Heart left ventricle (tissue), 16 donors: ENCODE measurements at places on chromosomes 16 and 17. TPM values are rescaled to one million over a fixed set of nuclear protein-coding genes. Genes with fewer than 3 reads are reported as not detected.
A peak's percentile ranks its signal among the peaks of the same experiment; 100 is the strongest.

DNA sequence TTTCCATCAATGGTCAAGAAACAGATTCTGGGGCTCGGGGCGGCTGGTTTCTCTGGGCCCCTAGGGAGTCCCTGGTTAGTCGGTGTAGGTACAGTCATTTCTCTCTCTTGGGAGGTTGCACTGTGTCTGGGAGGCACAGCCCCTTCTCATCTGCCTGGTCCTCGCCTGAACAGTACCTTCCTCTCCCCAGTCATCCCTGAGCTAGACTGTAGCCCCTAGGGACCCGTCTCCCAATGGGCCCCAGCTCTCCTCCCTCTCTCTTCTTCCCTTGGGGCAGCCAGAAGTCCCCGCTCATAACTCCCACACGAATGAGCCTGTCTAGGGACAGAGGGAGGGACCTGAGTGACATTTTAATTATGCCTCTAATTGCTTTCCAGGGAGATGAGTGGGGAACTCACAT lies 20.2 kb upstream of the CPSF4L start:
- H3K4me1 ChIP-seq, result peaks cover 56% of the 10 kb centered on the region
- H3K27ac ChIP-seq, result no peak overlapping the region

The SLC6A2 gene
- total RNA-seq, result not detected

DNA sequence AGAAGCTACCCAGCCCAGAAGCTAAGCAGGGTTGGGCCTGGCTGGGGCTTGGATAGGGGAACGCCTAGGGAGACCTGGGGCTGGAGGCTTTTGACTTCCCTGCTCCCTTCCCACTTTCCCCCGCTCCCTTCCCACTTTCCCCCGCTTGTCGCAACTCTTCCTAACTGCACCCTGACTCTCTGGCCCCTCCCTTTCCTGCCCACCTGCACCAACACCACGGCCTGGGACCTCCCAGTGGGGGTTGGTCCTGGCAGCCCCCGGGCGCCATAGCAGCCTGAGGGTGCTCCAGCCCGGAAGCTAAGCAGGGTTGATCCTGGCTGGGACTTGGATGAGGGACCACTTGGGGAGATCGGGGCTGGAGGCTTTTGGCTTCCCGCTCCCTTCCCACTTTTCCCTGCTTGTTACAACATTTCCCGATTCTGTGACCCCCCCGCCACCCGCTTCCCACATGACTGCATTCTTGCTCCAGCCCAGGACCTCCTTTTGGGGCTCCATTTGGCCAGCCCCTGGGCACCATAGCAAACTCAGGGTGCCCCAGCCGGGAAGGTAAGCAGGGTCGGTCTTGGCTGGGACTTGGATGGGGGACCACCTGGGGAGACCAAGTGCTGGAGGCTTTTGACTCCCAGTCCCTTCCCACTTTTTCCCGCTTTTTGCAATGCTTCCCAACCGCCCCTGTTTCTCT lies 2287.0 kb downstream of the TP53TG3F start:
- H3K27ac ChIP-seq, result no peak overlapping the region
- H3K4me3 ChIP-seq, result no peak overlapping the region
- no peaks in the 10 kb centered on the region for H3K4me1 ChIP-seq
- no peaks in the 10 kb centered on the region for H3K36me3 ChIP-seq
- no peaks in the 10 kb centered on the region for H3K27me3 ChIP-seq

DNA sequence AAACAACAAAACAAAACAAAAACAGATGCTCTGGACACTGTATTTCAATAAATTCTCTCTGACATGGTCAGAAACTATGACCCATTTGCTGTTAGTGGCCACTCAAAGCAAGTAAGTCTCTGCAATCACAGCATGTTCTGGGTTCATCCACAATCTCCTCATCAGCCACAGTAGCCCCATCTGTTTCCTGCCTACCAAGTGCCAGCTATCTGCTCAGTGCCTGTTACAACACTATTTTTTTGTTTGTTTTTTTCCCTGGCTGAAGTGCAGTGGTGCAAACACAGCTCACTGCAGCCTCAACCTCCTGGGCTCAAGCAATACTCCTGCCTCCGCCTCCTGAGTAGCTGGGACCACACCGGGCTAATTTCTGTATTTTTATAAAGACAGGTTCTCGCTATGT lies 137.9 kb downstream of the SOX9 start:
- no peak for DNase-seq
- no peaks in the 10 kb centered on the region for H3K4me1 ChIP-seq
- no peak overlapping the region for H3K27ac ChIP-seq
- no peak overlapping the region for H3K4me3 ChIP-seq
- no peaks in the 10 kb centered on the region for H3K36me3 ChIP-seq

DNA sequence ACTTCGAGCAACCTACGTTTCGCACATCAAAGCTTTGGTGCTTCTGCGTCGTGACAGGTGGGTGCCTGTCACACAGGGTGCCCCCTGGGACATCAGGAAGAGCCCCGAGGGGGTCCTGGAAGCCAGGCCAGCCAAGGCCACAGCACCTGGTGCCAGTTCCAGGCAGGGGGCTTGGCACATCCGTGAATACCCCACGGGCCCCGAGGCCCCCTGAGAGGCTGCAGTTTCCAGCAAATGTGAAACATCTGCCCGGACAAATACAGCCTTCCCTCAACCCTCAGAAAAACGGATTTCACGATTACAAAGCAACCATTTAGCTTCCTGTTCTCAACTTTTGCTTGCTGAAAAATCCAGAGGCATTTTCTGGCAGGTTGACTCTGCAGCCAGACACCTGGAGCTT lies 109.3 kb upstream of the METRNL start:
- no peak overlapping the region for H3K4me3 ChIP-seq
- H3K4me1 ChIP-seq, result no peaks in the 10 kb centered on the region
- H3K27ac ChIP-seq, result no peak overlapping the region
- DNase-seq, result no peak
- no peaks in the 10 kb centered on the region for H3K36me3 ChIP-seq

DNA sequence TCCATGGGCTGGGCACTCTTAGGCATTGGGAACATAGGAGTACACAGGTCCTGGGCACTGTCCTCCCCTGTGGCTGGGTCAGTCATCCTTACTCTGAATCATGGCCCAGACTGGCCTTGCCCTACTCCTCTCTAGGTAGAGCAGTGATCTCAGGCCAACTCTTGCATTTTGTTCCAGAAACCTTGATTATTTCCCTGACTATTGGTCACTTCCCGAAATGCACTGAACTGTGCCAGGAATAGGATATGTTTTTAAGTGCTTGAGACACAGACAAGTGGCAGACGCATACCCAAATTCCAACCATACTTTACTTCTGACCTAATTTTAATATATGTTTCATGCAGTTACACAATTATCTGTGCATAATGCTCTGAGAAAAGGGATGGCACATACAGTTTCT lies 10.3 kb downstream of the KRABD2 start:
- no peak overlapping the region for H3K4me3 ChIP-seq
- no peak for DNase-seq
- H3K27me3 ChIP-seq, result no peaks in the 10 kb centered on the region

The NEUROD2 gene
- not detected for total RNA-seq

The MAP2K6 gene
- 0.88 TPM for total RNA-seq

GRCh38 chr17:66960613-66961012 lies 3.9 kb upstream of the CACNG4 start:
- H3K27me3 ChIP-seq, result peaks cover 20% of the 10 kb centered on the region
- peaks cover under 1% of the 10 kb centered on the region for H3K4me1 ChIP-seq
- DNase-seq, result no peak
- no peak overlapping the region for H3K4me3 ChIP-seq
- no peaks in the 10 kb centered on the region for H3K36me3 ChIP-seq

DNA sequence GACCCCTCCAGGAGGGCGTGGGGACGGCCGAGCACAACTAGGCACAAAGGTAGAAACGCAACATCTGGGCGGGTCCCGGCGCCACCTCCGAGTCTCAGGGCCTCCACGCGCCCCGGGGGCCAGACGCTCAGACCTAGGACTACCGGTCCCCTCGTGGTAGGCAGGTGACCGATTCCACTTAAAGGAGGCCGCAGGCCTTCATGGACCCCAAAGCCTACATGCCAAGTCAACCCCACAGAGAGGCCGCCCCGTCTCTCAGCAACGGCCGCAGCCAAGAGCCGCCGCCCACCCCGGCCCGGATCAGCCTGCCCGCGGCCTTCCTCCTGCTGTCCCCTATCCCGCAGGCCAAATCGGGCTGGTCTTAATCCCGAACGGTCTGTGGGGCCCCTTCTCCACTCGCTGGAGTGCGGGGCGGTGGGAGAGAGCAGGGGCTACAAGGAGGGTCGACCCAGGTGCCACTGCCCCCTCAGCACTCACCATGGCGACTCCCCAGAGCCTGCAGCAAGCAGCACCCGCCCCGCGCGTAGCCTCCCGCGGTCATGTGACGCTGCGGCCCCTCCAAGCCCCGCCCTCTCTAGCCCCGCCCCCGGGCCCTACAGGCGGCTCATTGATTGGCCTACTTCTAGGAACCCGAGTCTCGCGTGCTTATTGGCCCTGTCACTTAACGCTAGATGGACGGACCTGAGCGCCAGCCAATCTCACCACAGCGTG lies at the start of gene VPS35:
Gene VPS35, minus strand, starts transcription at position 525 of the 711 bp plus-strand sequence. Its CDS starts 45 bp downstream, at position 480.
- peak within 1 kb of the TSS; percentile 73 for H3K4me3 ChIP-seq
- no peaks in the 10 kb centered on the region for H3K36me3 ChIP-seq
- no peaks in the 10 kb centered on the region for H3K27me3 ChIP-seq
- peak within 1 kb of the TSS; percentile 92 for H3K27ac ChIP-seq
- peak; percentile 100 for DNase-seq
- H3K4me1 ChIP-seq, result peaks cover 26% of the 10 kb centered on the region

- no peaks in the 10 kb centered on the region for H3K27me3 ChIP-seq
- no peak overlapping the region for H3K4me3 ChIP-seq
- no peak overlapping the region for H3K27ac ChIP-seq
Measured at GRCh38 chr17:29659155-29659554, 36.4 kb upstream of the CORO6 start.

DNA sequence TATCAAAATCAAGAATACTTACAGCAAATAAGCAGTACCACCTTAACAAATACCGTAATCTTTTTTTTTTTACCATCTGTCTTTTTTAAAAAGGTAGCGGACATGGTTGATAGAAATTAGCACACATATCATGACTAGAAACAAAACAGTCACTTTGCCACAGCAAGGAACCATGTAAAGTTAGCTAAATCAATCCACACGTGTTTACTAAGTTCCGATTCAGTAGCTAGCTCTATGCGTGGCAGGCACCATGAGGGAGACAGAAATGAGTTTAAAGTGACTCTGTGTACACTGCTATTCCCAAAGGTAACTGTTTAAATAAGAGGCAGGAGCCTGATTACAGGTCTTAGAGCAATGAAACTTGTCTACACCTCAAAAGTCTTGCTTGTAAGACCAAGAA lies 108.6 kb downstream of the XYLT1 start:
- H3K4me3 ChIP-seq, result no peak overlapping the region
- no peaks in the 10 kb centered on the region for H3K27me3 ChIP-seq
- DNase-seq, result no peak
- no peak overlapping the region for H3K27ac ChIP-seq
- no peaks in the 10 kb centered on the region for H3K4me1 ChIP-seq

DNA sequence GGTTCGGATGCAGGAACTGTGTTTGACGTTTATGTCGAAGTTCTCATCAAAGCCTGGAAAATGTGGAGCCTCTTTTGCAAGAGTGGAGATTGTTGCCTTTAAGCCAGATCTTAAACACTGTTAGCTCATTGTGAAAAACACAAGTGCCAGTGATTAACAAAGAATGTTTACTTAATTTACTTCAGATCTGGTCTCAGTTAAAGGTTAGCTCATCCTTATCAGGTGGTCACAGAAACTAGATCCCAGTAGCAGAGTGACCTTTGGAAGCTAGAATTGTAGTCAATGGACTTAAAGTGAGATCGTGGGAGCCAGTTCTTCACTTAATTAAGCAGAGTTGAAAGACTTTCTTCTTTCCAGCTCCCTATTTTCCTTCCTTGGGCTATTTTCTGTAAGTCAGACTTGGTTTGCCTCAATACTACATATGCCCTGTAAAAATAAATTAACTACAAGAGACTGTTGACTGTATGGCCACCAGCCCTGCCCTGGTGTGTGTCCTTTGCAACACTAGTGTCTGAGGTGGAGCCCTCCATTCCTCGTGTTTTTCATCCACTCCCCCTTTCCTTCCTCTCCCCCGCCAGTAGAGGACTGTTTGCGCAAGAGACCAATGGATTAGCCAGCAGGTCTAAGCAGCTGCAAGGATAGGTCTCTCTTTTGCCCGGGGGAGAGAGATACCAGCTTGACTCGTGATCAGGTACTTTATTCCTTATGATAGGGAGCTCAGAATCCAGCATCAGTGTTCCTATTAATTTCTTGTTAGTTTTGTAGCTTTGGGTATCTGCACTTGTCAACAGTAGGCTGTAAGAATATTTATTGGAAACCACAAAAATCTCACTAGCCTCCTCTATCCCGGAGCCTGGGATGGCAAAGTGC lies 20.2 kb downstream of the FBXO39 start:
- H3K4me1 ChIP-seq, result no peaks in the 10 kb centered on the region
- no peaks in the 10 kb centered on the region for H3K36me3 ChIP-seq
- DNase-seq, result no peak
- no peaks in the 10 kb centered on the region for H3K27me3 ChIP-seq
- H3K27ac ChIP-seq, result no peak overlapping the region

The CRHR1 gene
- not detected for total RNA-seq

- peaks cover 9% of the 10 kb centered on the region for H3K27me3 ChIP-seq
- peak; percentile 65 for DNase-seq
- H3K4me3 ChIP-seq, result peak overlapping the region; percentile 49
- H3K4me1 ChIP-seq, result peaks cover 34% of the 10 kb centered on the region
- peaks cover 3% of the 10 kb centered on the region for H3K36me3 ChIP-seq
- H3K27ac ChIP-seq, result peak overlapping the region; percentile 93
Measured at GRCh38 chr17:8310601-8311123, 621 bp downstream of the ARHGEF15 start.

DNA sequence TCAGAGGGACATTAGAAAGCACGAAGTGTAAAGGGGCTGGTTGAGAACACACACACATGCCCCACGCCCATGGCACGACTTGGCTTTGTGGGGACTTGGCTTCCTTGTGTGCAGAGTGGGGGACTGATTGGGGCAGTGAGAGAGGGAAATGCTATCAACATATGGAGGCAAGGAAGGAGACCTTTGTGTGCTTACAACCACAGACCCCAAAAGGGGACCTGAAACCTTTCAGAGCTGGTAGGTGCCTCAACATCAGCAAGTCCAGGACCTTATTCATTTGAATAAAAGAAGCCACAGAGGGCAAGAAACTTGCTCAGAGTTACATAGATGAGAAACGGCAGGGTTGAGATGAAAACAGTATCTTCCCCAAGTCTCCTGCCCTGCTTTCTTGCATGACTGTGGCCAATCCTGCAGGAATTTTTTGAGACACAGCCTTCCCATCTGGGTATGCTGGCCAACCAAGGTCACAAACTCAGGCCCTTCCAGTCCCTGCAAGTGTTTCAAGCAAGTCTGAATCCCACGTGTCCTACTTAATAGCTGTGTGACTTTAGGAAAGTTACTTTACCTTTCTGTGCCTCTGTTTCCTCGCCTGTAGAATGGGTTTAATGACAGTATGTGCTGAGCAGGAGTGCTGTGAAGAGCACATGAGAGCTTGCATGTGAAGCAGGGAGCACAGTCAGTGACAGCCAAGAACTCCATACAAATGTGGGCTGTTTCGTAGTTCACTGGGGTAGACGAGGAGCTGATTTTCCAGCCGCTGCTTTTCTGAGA lies 26.2 kb downstream of the C16orf78 start:
- no peaks in the 10 kb centered on the region for H3K36me3 ChIP-seq
- H3K27me3 ChIP-seq, result no peaks in the 10 kb centered on the region
- H3K27ac ChIP-seq, result no peak overlapping the region
- H3K4me3 ChIP-seq, result no peak overlapping the region
